A673 (cell line): ENCODE measurements at places on chromosomes 3 and 15. TPM values are rescaled to one million over a fixed set of nuclear protein-coding genes. Genes with fewer than 3 reads are reported as not detected.

Gene CADM2
- 3.7 and 5.3 TPM in 2 replicates for total RNA-seq

Gene TNFAIP8L3
- total RNA-seq, result 0.15 and 0.24 TPM in 2 replicates

Gene BBS4
- 22.9 and 27.8 TPM in 2 replicates for total RNA-seq

Gene BCL2A1
- not detected in 2 replicates for total RNA-seq

Gene PDIA5
- total RNA-seq, result 28.6 and 33.4 TPM in 2 replicates

Gene MB21D2
- 6.1 and 8.1 TPM in 2 replicates for total RNA-seq

Gene CRYGS
- total RNA-seq, result 3.6 and 3.9 TPM in 2 replicates

Gene KCNH8
- total RNA-seq, result not detected in 2 replicates

Gene GPX1
- 122 and 128 TPM in 2 replicates for total RNA-seq

Gene PCSK6
- total RNA-seq, result 2.6 and 4.3 TPM in 2 replicates

Gene LAMB2
- total RNA-seq, result 45.9 and 57.3 TPM in 2 replicates

Gene IL17RC
- 9.3 and 15.2 TPM in 2 replicates for total RNA-seq

Gene SLC24A5
- total RNA-seq, result not detected in 2 replicates

Gene PLIN1
- total RNA-seq, result 0.30 and 0.46 TPM in 2 replicates

Gene TMCO5A
- not detected in 2 replicates for total RNA-seq

Gene FBXW12
- 0.55 and 0.60 TPM in 2 replicates for total RNA-seq

Gene PRR20G
- total RNA-seq, result not detected in 2 replicates

Gene A4GNT
- total RNA-seq, result not detected in 2 replicates

Gene KBTBD8
- 1.7 and 2.0 TPM in 2 replicates for total RNA-seq

Gene CLEC3B
- total RNA-seq, result 0.81 and 1.0 TPM in 2 replicates

Gene RARRES1
- 0.15 TPM in 1 of 2 replicates, not detected in the other for total RNA-seq

Gene LRRN1
- not detected in 2 replicates for total RNA-seq
